ENCODE measurements at places on chromosomes 6 and 20. TPM values are rescaled to one million over a fixed set of nuclear protein-coding genes. Genes with fewer than 3 reads are reported as not detected.

SRXN1 gene
- total RNA-seq, result 11.7 TPM

- DNase-seq, result no peak
These were observed 18.5 kb downstream of the RPP21 start for GRCh38 chr6:30363459-30363858.

- DNase-seq, result peak; percentile 65
These were observed 59.2 kb downstream of the TRAM2 start for GRCh38 chr6:52517502-52518278.

DNA sequence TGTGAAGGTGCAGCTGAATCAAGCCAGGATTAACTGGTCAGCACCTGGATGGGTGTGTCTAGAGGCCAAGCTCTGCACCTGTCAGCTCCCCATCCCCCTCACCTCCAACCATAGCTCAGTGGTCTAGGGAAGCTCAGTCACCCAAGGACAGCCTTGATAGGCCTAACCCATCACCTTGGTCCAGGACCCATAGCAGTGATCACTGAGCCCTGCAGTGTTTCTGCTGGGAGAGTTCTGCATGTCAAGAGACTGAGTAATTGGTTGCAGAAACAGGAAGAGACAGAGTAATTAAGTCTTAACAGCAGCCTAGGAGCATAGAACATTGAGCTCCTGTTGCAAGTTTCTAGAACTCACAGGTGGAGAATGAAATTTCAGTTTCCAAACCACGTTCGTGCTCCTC is 18.7 kb upstream of the RALGAPB start:
- DNase-seq, result no peak

- no peak for DNase-seq
These were observed 149.4 kb upstream of the ESR1 start for GRCh38 chr6:151658091-151658490.

DNA sequence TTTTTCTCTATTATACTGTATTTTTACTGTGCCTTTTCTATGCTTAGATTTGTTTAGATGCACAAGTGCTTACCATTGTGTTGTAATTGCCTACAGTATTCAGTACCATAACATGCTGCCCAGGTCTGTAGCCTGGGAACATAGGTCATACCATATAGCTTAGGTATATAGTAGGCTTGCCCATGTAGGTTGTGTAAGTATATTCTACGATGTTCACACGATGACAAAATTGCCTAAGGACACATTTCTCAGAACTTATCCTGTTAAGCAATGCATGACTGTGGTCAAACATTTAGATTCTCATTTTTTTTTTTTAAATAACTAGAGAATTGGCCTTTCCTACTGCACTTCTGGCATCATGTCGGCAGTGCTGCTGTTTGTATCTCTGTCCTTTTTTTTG is 253.7 kb upstream of the SUPT3H start:
- DNase-seq, result no peak

GRCh38 chr20:5687884-5688283 is 62.3 kb upstream of the SHLD1 start:
- no peak for DNase-seq

GRCh38 chr6:22467645-22468044 is 101.7 kb upstream of the HDGFL1 start:
- DNase-seq, result no peak

DNA sequence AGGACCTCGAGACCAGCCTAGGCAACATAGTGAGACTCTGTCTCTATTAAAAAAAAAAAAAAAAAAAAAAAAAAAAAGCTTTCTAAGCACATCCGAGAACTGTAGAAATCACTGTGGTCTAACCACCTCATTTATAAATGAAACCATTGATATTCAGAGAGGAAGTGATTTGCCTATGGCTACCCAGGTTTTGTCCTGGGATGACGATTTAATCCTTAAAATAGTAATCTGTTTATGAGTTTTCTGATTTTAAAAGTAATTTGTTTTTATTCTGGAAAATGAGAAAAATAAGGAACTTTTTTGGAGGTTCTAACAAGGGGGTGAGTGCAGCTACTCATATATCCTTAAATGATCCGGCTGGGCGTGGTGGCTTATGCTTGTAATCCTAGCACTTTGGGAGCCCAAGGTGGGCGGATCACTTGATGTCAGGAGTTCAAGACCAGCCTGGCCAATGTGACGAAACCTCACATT is 6.5 kb upstream of the BTN3A2 start:
- no peak for DNase-seq

- DNase-seq, result no peak
These were observed 239.4 kb downstream of the DLL1 start for GRCh38 chr6:170051229-170052172.

Data from mucosa of descending colon (tissue), 3 donors.